ENCODE measurements at places on chromosomes 2 and 18. TPM values are rescaled to one million over a fixed set of nuclear protein-coding genes. Genes with fewer than 3 reads are reported as not detected.

The IL1A gene
- total RNA-seq: not detected

- no peaks in the 10 kb centered on the region for H3K4me1 ChIP-seq
- no peaks in the 10 kb centered on the region for H3K36me3 ChIP-seq
- no peak overlapping the region for H3K27ac ChIP-seq
- DNase-seq: no peak
Measured at GRCh38 chr2:165617741-165618481, 148.4 kb downstream of the CSRNP3 start.

The PKDCC gene
- 88.7 TPM for total RNA-seq

- H3K36me3 ChIP-seq: no peaks in the 10 kb centered on the region
- no peak overlapping the region for H3K4me3 ChIP-seq
- no peak for DNase-seq
- no peaks in the 10 kb centered on the region for H3K27me3 ChIP-seq
- no peak overlapping the region for H3K27ac ChIP-seq
- H3K4me1 ChIP-seq: peaks cover 40% of the 10 kb centered on the region
Measured at GRCh38 chr2:198040835-198041234, 236.4 kb downstream of the PLCL1 start.

DNA sequence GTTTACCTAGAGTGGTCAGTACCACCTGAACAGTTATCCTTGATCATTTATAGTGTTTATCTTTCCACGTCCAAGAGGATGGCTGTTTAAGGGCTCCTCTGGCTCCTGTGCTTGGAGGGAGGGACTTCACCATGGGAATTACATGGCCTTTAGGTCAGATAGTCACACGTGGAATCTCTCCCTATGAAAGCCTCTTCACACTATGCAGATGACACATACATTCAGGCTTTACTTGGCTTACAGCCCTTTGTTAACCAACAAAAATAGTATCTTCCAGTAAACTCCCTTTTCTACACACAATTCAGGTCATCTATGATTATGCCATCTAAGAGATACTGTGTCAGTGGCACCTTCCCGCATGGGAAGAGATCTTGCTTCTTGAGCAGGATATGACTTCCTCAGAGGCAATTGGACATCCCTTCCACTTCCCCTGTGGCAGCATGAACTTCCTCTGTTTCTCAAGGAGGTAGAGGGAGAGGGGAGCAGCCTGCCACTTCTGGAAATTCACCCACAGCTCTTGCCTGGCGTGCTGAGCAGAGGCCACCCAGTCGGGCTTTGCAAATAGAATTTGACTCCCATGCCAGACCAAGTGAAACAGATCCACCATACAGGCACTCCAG, 53.5 kb downstream of the COLEC12 start:
- no peak for DNase-seq
- H3K27me3 ChIP-seq: no peaks in the 10 kb centered on the region
- peak overlapping the region; percentile 37 for H3K27ac ChIP-seq
- H3K36me3 ChIP-seq: no peaks in the 10 kb centered on the region
- no peaks in the 10 kb centered on the region for H3K4me1 ChIP-seq

- DNase-seq: no peak
- H3K4me3 ChIP-seq: no peak overlapping the region
- H3K27ac ChIP-seq: no peak overlapping the region
- no peaks in the 10 kb centered on the region for H3K27me3 ChIP-seq
- no peaks in the 10 kb centered on the region for H3K4me1 ChIP-seq
Measured at GRCh38 chr2:223545830-223546229, 56.3 kb downstream of the SCG2 start.

DNA sequence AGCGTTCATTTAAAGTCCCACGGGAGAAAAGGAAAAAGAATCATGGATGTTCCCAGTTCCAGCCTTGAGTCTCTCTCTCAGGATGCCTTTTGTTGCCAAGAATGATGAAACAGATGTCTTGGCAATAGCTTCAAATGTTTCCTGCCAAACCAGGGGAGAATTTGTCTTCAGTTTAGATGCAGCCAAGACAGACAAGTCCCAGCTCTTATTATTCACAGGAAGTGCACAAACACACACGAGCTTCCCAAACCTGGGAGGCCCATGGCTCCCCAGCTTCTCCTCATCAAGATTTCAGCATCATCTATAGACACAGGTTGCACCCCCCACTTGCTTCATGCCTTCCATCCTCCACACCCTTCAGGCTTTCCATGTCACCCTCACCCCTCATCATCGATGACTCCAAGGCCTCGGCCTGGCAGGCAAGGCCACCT, 45.9 kb downstream of the HS1BP3 start:
- H3K27ac ChIP-seq: peak overlapping the region; percentile 83
- peaks cover 60% of the 10 kb centered on the region for H3K4me1 ChIP-seq
- H3K27me3 ChIP-seq: no peaks in the 10 kb centered on the region
- H3K36me3 ChIP-seq: no peaks in the 10 kb centered on the region
- no peak overlapping the region for H3K4me3 ChIP-seq
- DNase-seq: no peak

All from left ventricle myocardium inferior (tissue), 1 donor.